Stimulated activated CD4-positive, alpha-beta T cell treated with anti-CD3 and anti-CD28 coated beads, TNF-alpha, amount 100 ng/mL, for 24 hours (primary cell): ENCODE measurements at places on chromosomes 5 and 9.

DNA sequence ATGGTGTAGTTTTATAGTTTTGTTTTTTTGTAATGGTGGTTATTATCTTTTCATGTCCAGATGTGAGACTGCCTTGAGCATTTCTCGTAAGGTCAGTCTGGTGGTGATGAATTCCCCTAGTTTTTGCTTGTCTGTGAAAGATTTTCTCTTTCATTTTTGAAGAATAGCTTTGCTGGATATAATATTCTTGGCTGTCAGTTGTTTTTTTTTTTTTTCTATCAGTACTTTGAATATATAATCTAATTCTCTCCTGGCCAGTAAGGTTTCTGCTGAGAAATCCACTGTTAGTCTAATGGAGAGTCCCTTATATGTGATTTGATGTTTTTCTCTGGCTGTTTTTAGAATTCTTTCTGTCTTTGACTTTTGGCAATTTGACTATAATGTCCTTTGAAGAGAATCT lies 106.9 kb downstream of the CARTPT start:
- DNase-seq = no peak

GRCh38 chr9:113661074-113661473 lies 197.5 kb downstream of the RGS3 start:
- no peak for DNase-seq

GRCh38 chr5:68475476-68475983 lies 260.0 kb downstream of the PIK3R1 start:
- DNase-seq = no peak

- no peak for DNase-seq
Measured at GRCh38 chr9:106421772-106422171, 441.2 kb upstream of the ZNF462 start.

GRCh38 chr9:103287361-103287760 lies 292.2 kb downstream of the CYLC2 start:
- no peak for DNase-seq

- DNase-seq = no peak
Measured at GRCh38 chr5:19001539-19001938, 986.5 kb downstream of the CDH18 start.

- DNase-seq = no peak
Measured at GRCh38 chr5:148980731-148981130, 82.1 kb downstream of the SH3TC2 start.

GRCh38 chr5:103587185-103587748 lies 24.7 kb upstream of the NUDT12 start:
- no peak for DNase-seq

DNA sequence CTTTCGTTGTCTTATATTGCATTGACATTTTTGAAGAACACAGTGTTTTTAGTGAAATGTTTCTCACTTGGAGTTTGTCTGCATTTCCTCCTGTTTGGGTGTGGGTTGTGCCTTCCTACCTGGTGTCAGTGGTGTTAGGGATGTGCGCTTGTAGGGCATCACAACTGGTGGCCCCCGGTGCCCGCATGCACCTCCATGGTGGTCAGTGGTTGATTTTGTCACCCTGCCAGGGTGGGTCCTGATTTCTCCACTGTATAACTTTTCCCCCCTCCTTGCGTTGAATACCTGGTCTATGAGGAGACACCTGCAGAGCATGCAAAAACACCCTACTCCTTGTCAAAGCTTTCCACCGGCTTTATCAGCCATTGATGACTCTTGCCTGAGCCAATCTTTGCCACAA lies 132.9 kb downstream of the BARX1 start:
- no peak for DNase-seq

DNA sequence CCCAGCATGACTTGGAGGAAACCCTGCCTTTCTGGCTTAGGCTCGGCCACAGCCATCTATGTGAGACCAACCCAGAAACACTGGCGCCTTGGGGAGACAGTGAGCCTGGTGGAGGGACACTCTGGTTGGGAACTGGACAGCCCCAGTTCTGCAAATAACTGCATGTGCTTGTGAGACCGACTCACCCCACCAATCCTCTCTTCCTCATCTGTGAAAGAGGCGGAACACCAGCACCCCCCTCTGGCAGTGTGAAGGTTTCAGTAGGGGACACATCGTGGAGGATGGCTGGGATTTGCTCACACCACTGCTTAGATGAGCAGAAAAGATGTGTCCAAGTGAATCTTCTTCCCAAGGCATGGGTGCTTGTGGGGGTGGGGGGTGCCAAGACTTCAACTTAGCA lies 43.4 kb upstream of the N4BP3 start:
- peak; percentile 30 for DNase-seq

- DNase-seq = no peak
Measured at GRCh38 chr5:146645342-146645741, 129.4 kb upstream of the GPR151 start.

- DNase-seq = no peak
Measured at GRCh38 chr5:55665065-55665464, 47.1 kb downstream of the SLC38A9 start.

- DNase-seq = no peak
Measured at GRCh38 chr9:125593581-125594222, 113.3 kb downstream of the MAPKAP1 start.

DNA sequence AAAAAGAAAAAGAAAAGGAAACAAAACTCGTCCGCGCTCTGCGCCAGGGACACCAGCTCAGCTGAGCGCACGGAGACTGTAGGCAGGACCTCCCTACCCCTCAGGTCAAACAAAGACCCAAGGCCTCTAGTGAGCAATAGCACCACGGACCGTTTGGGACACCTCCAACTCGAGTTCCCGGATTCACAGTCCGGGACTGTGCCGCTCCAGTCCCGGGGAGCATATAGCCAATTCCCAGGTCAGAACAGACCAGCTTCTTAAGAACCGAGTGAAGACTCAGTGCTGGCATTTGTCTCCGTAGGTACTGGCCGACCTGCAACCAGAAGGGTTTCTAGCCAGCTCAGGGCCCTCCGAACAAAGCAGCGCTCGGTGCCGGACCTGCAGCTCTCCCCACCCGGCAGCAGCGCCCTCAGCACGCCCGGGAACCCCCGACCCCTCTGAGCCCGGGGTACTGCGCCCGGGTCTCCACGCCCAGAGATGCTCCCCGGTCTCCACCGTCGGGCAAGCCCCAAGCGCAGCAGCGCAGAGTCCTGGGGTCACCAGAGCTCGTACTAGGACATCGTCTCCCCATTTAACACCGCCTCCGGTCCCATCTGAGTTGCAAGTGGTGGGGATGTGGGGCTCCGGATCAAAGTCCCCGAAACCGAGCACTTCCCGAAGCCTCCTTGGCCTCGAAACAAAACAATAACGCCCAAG lies 591 bp downstream of the ABCA1 start:
- DNase-seq = no peak

GRCh38 chr5:129398026-129398678 lies 61.9 kb upstream of the ADAMTS19 start:
- DNase-seq = no peak

DNA sequence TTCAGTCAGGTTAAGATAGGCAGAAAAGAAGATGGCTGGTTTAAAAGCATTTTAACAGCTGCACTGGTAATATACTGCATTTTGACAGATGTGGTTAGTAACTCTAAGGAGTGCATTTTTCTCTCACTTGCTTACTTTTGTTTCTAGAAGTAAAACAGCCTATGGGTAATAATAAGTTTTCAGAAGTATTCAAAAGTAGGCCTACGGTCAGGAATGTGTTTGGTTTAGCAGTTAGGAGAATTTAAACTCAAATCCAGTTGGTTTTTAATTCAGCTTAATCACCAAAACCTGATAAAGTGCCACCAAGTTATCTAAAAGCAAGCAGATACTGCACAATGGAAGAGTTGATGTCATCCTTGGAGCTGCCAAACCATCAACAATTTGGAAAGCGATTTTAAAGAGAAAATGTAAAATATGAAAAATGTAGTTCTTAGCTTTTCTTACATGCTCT lies 160.3 kb downstream of the ARSB start:
- no peak for DNase-seq

DNA sequence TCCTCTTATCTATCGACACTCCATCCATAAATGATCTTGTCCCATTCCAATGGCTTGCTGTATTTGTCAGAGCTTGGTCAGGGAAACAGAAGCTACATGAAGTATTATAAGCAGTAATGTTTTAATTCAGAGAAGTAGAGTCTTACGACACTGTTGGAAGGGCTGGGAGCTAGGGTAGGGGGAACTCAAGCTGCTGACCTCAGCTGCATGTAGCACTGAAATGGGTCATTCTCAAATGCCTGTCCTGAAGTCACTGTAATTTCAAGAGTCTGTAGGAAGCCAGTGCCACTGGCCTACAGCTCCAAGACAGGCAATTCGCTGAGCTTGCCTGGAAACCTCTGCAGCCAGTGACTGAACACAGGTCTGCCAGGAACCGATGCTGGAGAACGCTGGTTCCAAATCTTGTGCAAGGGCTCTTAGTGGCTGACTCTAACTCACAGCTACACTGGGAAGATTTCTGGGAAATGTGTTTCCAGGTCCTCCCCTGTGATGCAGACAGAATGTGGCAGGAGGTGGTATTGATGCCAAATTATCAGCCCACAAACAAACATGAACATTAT lies 532.4 kb downstream of the CCDC171 start:
- DNase-seq = no peak

GRCh38 chr5:113749334-113749733 lies 235.8 kb downstream of the YTHDC2 start:
- no peak for DNase-seq

DNA sequence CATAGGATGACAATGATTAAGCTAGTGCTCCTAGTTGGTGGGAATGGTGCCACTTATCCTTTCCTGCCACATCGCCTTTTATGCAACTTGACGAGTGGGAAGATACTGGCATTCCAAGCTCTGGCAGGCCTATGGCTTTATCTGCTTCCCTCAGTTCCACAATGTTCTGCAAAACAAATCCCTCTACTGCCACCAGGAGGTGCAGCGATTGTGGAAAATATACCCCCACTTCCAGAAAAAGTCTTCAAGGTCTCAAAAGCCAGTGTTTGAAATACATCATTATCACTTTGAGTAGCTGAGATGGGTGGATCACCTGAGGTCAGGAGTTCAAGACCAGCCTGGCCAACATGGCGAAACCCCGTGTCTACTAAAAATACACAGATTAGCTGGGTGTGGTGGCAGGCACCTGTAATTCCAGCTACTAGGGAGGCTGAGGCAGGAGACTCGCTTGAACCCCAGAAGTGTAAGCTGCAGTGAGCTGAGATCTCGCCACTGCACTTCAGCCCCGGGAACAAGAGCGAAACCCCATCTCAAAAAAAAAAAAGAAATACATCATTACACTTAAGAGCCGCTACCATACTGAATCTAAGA lies 3.4 kb downstream of the CLINT1 start:
- no peak for DNase-seq
